ENCODE measurements at places on chromosomes 7 and 10. TPM values are rescaled to one million over a fixed set of nuclear protein-coding genes. Genes with fewer than 3 reads are reported as not detected.

Gene GATA3
- not detected for total RNA-seq

Gene SAMD9L
- total RNA-seq = 3.7 TPM

Gene ANKRD61
- 0.31 TPM for total RNA-seq

Gene PNLIPRP1
- not detected for total RNA-seq

Gene GIGYF1
- total RNA-seq = 15.4 TPM

Gene OR13A1
- not detected for total RNA-seq

Gene TMEM270
- total RNA-seq = not detected

Data from occipital lobe (tissue), 3 donors.